Activated naive CD8-positive, alpha-beta T cell treated with anti-CD3 and anti-CD28 coated beads for 36 hours (primary cell): ENCODE measurements at places on chromosomes 1 and 21. TPM values are rescaled to one million over a fixed set of nuclear protein-coding genes. Genes with fewer than 3 reads are reported as not detected.
A peak's percentile ranks its signal among the peaks of the same experiment; 100 is the strongest.

DNA sequence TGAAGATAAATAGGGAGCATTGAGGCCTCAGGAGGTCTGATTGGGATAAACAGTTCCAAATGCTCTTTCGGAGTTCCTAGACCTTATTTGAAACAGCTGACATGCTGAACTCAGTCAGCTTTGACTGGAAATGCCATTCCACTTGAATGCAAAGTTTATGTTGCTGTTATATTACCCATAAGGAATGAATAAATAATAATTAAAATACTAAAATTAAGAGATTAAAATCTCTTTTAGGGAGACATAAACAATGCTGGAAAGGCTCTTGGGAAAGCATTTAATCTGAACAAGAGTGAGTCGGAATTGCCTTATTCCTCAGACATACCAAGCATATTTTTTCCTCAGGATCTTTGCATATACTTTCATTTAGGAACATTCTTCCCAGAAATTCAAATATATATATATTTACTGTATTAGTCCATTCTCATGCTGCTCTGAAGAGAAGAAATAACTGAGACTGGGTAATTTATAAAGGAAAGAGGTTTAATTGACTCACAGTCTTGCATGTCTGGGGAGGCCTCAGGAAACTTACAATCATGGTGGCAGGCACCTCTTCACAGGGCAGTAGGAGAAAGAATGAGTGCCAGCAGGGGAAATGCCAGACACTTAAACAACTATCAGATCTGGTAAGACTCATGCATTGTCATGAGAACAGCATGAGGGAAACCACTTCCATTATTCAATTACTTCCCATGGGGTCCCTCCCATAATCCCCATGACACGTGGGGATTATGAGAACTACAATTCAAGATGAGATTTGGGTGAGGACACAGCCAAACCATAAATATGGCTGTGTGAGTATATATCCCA is 318.2 kb upstream of the PLXNA2 start:
- H3K4me1 ChIP-seq: no peaks in the 10 kb centered on the region
- no peak overlapping the region for H3K4me3 ChIP-seq
- peaks cover 9% of the 10 kb centered on the region for H3K27me3 ChIP-seq

- DNase-seq: no peak
- no peak overlapping the region for H3K4me3 ChIP-seq
- no peaks in the 10 kb centered on the region for H3K4me1 ChIP-seq
- no peak overlapping the region for H3K27ac ChIP-seq
These were observed 110.8 kb downstream of the TSEN15 start for GRCh38 chr1:184162281-184162680.

DNA sequence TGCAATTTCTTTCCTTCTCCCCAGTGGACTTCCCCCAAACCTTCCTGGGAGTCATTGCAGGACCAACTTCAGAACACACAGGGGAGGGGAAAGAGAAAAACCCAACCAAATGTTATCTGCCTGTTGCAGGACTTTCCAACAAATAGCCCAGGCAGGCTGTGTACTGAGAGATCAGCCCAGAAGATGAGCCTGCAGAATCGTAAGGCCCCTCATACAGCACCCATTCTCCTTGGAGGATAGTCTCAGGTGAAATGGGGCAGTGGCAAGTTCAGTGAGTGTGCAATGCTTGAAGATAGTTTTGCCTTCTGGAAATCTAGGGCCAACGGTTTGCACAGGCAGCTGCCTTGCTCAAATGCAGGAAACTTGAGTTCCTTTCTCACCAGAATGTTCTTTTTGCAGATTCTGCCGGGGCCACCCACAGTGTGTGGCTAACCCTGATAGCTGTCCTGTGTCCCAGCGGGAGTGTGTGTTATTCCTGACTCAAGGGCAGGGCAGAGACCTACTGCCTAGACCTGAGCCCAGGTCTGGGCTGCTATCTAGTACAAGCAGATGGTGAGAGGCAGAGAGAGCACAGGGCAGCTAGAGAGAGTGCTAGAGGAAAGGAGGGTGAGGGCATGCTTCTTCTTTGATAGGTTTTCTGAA is 48.8 kb downstream of the GADD45A start:
- no peaks in the 10 kb centered on the region for H3K27me3 ChIP-seq
- no peak overlapping the region for H3K27ac ChIP-seq
- peaks cover 24% of the 10 kb centered on the region for H3K4me1 ChIP-seq
- no peak overlapping the region for H3K4me3 ChIP-seq
- no peaks in the 10 kb centered on the region for H3K36me3 ChIP-seq

LRRC38 gene
- total RNA-seq: not detected

CCDC24 gene
- 1.0 TPM for total RNA-seq

DNA sequence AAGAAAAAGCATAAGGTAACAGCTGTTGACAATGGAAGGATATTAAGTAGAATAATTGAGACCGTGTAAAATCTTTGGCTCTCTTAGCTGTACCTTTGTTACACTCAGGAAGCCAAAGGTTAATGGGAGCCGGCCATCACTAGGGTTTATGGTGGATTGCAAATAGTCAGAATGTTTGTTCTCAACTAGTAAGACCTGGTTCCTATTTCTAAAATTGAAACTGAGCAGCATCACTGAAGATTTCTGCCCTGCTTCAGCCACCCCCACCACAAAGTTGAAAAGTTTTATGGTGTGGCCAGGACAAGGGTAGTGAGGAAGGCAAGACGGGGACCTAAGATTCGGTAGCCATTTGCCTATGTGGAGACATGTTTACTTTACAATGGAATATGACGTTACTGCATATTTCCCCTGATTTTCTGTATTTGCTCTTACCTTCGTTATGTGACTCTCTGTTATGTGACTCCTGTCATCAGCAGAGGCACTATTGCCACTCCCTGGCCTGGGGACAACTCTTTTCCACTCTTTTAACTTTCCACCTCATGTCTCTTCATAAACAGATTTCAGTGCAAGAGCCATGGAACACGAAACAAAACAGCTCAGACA is 41.4 kb upstream of the KIF1B start:
- no peaks in the 10 kb centered on the region for H3K27me3 ChIP-seq
- peak overlapping the region; percentile 98 for H3K27ac ChIP-seq
- DNase-seq: no peak
- peaks cover 53% of the 10 kb centered on the region for H3K36me3 ChIP-seq
- peak overlapping the region; percentile 11 for H3K4me3 ChIP-seq

DNA sequence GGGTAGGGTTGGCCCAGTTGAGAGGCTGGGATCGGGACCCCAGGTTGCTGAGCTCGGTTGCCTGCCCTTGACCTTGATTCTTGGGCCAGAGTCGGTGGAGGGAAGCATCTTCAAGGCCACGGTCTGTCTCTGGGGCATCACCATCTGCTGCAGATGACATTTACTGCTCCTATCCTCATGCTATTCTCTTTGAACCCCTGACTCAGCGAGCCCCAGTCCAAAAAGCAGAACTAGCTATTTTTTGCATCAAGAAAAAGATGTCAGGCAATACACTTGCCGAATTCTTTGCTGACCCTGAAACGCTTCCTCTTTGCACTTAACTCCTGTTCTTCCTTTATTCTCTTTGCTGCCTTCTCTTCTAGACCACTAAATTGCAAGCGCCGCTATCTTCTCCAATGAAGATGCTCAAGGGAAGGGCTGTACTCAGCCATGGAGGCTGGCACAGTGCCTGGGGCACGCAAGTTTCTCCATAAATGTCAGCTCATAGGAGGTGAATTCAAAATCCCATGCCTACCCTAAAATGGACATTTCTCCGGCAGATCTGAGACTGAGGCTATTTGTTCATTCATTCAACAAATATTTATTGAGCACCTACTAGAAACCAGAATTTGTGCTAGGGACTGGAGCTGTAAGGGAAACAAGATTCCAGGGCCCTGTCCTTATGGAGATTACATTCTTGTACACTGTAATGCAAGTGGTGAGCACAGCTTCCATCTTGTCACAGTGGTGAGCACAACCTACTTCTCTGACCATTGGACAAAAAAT is 20.5 kb upstream of the CAPZB start:
- no peak overlapping the region for H3K4me3 ChIP-seq
- H3K27ac ChIP-seq: peak overlapping the region; percentile 27
- H3K27me3 ChIP-seq: no peaks in the 10 kb centered on the region

GRCh38 chr1:5286244-5286643 is 631.8 kb downstream of the AJAP1 start:
- H3K4me1 ChIP-seq: peaks cover 2% of the 10 kb centered on the region
- peak; percentile 21 for DNase-seq
- no peaks in the 10 kb centered on the region for H3K27me3 ChIP-seq
- no peak overlapping the region for H3K4me3 ChIP-seq

RUNX1 gene
- 16.6 TPM for total RNA-seq

FAM43B gene
- not detected for total RNA-seq

KRTAP13-2 gene
- total RNA-seq: not detected

DNA sequence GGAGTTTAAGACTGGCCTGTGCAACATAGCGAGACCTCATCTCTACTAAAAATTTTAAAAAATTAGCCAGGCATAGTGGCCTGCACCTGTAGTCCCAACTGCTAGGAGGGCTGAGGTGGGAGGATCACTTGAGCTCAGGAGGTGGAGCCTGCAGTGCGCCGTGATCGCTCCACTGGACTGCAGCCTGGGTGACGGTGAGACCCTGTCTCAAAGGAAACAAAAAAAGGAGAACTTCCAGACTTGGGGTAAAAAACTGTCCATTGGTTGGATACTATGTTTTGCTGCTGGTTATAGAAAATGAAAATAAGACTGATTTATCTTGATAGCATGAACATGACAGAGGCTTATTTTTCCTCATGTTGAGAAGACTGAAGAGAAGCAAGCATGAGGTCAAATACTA is 79.4 kb downstream of the WDR4 start:
- peaks cover 3% of the 10 kb centered on the region for H3K4me1 ChIP-seq
- DNase-seq: no peak
- H3K4me3 ChIP-seq: no peak overlapping the region
- H3K27me3 ChIP-seq: no peaks in the 10 kb centered on the region
- H3K36me3 ChIP-seq: no peaks in the 10 kb centered on the region

DNA sequence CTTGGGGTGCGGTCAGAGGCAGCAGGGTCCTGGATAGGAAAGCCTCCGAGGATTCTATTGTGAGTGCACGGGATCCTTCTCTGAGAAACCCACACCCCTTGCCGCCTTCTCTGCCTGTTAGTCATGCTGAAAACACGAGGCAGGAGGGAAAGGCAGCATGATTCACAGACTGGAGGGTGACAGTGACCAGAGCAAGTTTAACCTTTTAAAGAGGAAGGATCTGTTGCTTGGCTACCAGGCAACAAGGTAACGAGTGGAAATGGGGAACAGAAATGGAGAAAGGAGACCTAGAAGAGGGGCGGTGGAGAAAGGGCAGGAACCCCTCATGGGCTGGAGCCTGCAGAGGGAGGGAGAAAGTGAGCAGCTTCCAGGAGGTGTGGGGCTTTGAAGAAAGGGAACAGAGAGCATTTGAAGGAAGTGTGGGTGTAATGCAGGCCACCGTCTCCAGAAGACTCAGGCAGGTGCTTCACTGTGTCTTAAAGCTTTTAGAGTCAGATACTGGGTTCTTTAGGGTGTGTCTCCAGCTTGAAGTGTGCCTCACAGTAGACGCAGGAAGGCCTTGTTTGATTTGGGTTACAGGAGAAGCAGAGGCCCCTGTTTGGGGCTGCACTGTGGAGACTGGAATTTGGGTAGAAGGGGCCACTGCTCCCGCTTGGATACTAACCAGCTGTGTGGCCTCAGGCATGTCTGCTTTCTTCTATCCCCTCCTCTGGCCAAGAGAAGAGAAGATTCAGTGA is 19.1 kb downstream of the OPTC start:
- H3K27me3 ChIP-seq: no peaks in the 10 kb centered on the region
- H3K4me1 ChIP-seq: peaks cover 22% of the 10 kb centered on the region
- H3K27ac ChIP-seq: peak overlapping the region; percentile 80
- H3K4me3 ChIP-seq: no peak overlapping the region
- peak; percentile 32 for DNase-seq

URB2 gene
- total RNA-seq: 30.1 TPM

DNA sequence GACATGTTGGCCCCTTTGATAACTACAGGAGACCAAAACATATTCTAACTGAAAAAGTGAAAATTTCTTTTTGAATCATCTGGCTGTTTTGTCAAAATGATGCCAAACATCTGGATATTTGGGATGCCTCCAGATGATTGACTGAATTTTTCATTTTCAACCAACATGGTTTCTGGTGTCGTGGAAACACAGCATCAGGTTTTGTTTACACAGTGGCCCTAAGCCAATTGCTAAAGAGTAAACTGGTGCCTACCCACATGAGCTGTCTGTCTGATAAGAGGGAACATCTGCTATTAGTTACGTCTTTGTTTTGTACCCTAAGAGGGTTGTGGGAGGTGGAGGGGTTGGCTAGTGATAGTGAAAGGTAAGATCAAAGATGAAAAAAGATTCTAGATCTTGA is 204.8 kb downstream of the KCNK2 start:
- no peak overlapping the region for H3K27ac ChIP-seq
- H3K4me1 ChIP-seq: no peaks in the 10 kb centered on the region
- no peak for DNase-seq
- H3K36me3 ChIP-seq: no peaks in the 10 kb centered on the region
- H3K4me3 ChIP-seq: no peak overlapping the region

ZNF687 gene
- total RNA-seq: 27.0 TPM

DNA sequence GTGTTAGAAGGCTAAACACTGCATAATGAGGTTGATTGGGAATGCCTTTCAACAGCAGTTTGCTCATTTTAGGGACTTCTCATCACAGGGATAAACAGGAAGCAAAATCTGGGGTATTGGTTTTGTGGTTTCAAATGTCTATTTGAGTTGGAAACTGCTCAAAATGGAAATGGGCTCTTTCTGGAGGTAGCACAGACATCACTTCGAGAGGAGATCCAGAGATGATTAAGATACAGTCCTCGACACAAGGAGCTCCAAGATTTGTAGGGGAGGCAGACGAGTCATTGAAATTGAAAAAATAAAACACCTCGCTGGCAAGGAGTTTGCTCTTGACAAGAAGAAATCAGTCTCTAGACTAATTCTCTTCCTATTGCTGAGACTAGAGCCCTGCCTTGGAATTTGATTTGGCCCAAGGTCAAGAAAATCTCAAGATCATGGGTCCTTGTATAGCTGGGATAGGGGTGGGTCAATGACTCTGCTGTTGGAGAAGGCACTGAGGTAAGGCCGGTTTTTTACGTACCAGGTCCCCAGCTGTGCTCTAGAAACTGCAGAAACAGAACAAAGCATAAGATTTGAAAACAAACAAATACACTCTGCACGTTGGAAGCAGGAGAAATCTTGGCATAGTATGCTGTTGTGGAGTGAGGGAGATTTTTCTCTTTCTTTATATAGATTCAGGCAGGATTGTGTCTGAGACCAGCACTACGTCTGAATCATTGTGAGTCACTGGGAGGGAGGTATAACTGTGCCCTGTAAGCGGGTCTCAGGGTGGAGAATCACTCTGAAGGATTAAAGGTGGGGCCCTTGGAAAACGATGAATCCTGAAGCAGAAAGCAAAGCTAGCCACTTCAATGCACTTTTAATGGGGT is 17.7 kb upstream of the KLHDC8A start:
- H3K36me3 ChIP-seq: no peaks in the 10 kb centered on the region
- DNase-seq: no peak
- H3K4me1 ChIP-seq: peaks cover 11% of the 10 kb centered on the region
- H3K27me3 ChIP-seq: peaks cover 30% of the 10 kb centered on the region
